Neural crest cell (in vitro differentiated cells): ENCODE measurements at places on chromosomes 4 and X. TPM values are rescaled to one million over a fixed set of nuclear protein-coding genes. Genes with fewer than 3 reads are reported as not detected.

The TENM3 gene
- 43.9 and 46.9 TPM in 2 replicates for total RNA-seq

The IL9R gene
- total RNA-seq = not detected in 2 replicates

The FANCB gene
- 16.1 and 19.5 TPM in 2 replicates for total RNA-seq

The CXCL1 gene
- total RNA-seq = not detected in 2 replicates

The MAP3K15 gene
- 1.2 and 2.0 TPM in 2 replicates for total RNA-seq

The SNX25 gene
- 9.7 and 14.3 TPM in 2 replicates for total RNA-seq

The LAP3 gene
- total RNA-seq = 46.7 and 49.0 TPM in 2 replicates

The UBE2D3 gene
- 312 and 330 TPM in 2 replicates for total RNA-seq

The MUC7 gene
- total RNA-seq = not detected in 2 replicates

The POU4F2 gene
- 0.14 and 0.20 TPM in 2 replicates for total RNA-seq

The FGG gene
- not detected in 2 replicates for total RNA-seq

The ERCC6L gene
- total RNA-seq = 13.3 and 14.2 TPM in 2 replicates

The TMPRSS11F gene
- total RNA-seq = not detected in 2 replicates

The SLC6A8 gene
- total RNA-seq = 123 and 125 TPM in 2 replicates

The FRG2 gene
- total RNA-seq = not detected in 2 replicates

The PDZD11 gene
- 38.3 and 40.9 TPM in 2 replicates for total RNA-seq

The IBSP gene
- total RNA-seq = not detected in 2 replicates

The UNC5C gene
- total RNA-seq = 6.5 and 7.8 TPM in 2 replicates

The NKX6-1 gene
- 19.2 and 21.1 TPM in 2 replicates for total RNA-seq
